HT1080 (cell line): ENCODE measurements at places on chromosomes 11 and 22. TPM values are rescaled to one million over a fixed set of nuclear protein-coding genes. Genes with fewer than 3 reads are reported as not detected.
A peak's percentile ranks its signal among the peaks of the same experiment; 100 is the strongest.

Gene OR5P2
- total RNA-seq: not detected in 2 replicates

DNA sequence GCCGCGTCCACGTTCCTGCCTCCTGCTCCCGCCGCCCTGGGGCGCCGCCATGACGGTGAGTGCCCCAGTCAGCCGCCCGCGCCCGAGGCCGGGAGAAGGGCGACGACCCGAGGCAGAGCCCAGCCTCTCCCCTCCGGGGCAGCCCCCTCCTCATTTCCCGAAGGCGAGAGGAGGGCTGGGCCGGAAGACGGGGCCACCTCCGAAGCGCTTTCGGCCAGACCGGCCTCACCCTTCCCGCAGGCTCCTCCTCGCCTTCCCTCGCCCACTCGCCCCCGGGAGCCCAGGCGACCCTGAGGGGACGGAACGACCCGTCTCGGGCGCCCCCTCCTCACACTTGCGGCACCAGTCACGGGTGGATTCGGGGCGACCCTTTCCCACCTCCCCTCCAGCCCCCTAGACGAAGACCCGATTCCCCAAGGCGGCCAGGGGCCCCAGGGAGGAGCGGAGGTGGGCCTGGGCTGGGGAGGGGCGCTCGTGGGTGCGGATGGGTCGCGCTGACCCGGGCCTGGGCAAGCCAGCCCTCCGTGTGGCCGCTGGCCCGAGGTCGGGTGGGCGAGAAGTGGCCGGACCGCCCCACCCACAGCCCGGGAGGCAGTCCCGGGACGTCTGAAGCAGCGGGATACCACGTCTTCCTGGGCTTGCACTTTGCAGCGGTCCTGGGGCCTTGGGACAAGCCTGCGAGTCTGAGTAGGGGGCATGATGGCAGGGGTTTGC, 49.7 kb downstream of the TRIOBP start:
- no peak for DNase-seq

- DNase-seq: no peak
Observed at GRCh38 chr22:40405178-40406062, 35.0 kb downstream of the SGSM3 start.

- DNase-seq: peak; percentile 57
Observed at GRCh38 chr11:130121445-130121978, 38.1 kb upstream of the ST14 start.

- DNase-seq: no peak
Observed at GRCh38 chr22:38078046-38078840, 5.7 kb downstream of the SLC16A8 start.

DNA sequence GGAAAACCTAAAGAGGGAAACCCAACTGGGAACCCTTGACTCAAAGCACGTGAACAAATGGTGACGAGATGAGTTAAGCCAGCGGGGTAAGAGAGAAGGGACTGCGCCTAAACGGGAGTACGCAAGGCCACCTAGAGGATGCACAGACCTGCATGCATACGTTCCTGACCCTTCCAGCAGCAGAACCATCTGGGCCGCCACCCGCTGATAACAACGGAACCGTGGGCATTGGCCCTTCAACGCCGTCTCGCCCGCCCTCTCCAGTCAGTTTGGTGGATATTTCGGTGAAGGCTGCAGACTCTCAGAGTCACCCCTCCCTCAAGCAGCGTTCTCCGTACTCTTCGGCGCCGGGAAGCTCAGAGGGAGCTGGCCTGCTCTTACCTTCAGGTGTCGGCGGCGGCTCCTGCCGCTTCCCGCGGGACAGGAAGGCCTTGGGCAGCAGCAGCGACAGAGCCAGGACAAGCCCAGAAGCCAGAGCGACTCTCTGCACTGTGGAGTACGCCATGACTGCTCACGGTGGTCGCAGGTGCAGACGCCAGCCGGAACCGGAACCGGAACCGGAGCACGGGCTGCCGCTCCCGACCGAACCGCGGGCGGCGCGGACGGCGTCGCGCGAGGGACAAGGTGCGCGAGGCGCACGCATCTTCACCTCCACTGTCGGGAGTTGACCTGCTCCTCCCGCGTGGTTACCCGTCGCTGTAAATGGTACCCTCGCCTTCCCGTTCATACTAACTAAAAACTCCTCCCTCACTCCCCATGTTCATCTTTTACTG, at the start of gene RIC3:
Gene RIC3, minus strand, starts transcription at position 541 of the 773 bp plus-strand sequence. Its CDS starts 36 bp downstream, at position 505.
- no peak for DNase-seq

Gene TRPM5
- 0.05 TPM in 1 of 2 replicates, not detected in the other for total RNA-seq

Gene TNNI2
- not detected in 2 replicates for total RNA-seq

Gene ATP5MG
- 139 and 211 TPM in 2 replicates for total RNA-seq

DNA sequence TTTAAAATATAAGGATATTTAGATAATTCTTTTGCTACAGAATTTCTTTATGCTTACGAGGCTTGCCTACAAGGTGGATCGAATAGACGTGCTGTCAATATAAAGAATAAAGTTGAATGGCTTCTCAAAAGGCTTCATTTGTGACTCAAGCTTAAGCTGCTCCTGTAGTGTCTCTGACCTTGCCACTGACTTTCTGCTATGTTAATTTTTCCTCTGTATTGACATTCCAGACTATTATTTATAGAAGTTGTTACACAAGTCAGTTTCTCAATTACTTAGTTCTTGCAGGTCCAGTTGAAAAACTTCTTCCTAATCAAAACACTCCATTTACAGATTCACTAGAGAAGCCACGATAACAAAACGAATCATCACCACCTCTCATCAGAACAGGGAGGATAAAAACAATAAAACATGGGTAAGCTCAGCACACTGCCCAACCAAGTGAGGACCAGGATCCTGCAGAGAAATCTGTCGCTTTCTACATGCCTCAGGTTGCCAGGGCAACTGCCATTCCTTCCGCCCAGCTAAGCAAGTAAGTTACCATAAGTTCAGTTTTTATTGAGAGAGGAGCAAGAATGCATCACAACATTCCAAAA, 39.0 kb upstream of the CHKA start:
- no peak for DNase-seq

GRCh38 chr11:64864473-64865285, 13.7 kb downstream of the EHD1 start:
- no peak for DNase-seq

Gene INS
- not detected in 2 replicates for total RNA-seq

Gene OR6A2
- total RNA-seq: not detected in 2 replicates

- DNase-seq: peak; percentile 55
Observed at GRCh38 chr11:122897606-122898210, 15.1 kb downstream of the JHY start.

- DNase-seq: no peak
Observed at GRCh38 chr11:43984519-43985385, 42.3 kb downstream of the C11orf96 start.

GRCh38 chr22:22865311-22866072, 22.1 kb upstream of the IGLL5 start:
- DNase-seq: no peak

GRCh38 chr11:117076941-117077691, 21.1 kb downstream of the SIK3 start:
- DNase-seq: no peak

- DNase-seq: no peak
Observed at GRCh38 chr11:114110952-114111947, 51.7 kb downstream of the ZBTB16 start.

GRCh38 chr11:48064306-48064705, 83.9 kb downstream of the PTPRJ start:
- DNase-seq: peak; percentile 37

- DNase-seq: no peak
Observed at GRCh38 chr11:119696378-119697222, 32.4 kb downstream of the NECTIN1 start.

DNA sequence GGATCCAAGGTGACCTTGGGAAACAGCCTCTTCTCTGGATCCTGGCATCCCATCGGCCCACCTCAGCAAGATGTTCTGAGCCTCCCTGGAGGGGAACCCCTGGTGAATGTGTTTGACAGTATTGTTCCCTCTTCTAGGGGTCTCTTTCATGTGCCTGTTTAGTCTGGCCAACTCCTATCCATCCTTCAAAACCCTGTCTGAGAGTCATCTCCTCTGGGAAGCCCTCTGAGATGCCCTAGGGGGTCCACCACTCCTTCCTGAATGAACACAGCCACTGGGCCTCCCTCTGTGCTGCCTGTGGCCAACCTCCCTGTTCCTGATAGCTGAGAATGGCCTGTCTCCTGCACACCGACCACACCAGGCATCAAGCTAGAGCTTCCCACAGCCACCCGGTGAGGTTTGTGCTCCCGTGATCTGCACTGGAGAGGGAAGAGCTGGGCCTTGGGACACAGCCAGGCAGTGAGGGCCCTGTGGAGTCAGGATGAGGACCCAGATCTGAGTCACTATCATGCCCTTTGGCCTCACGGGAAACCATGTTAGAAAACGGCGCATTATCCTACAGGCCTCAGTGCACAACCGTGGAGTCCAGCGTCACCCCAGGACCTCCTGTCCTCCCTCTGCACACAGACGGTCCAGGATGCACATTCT, 8.8 kb downstream of the WNT7B start:
- peak; percentile 89 for DNase-seq

Gene C11orf52
- total RNA-seq: not detected in 2 replicates

Gene MPEG1
- total RNA-seq: not detected in 2 replicates

- no peak for DNase-seq
Observed at GRCh38 chr11:93114304-93114703, 83.5 kb downstream of the SLC36A4 start.

GRCh38 chr11:74647404-74647803, 55.0 kb downstream of the POLD3 start:
- no peak for DNase-seq

DNA sequence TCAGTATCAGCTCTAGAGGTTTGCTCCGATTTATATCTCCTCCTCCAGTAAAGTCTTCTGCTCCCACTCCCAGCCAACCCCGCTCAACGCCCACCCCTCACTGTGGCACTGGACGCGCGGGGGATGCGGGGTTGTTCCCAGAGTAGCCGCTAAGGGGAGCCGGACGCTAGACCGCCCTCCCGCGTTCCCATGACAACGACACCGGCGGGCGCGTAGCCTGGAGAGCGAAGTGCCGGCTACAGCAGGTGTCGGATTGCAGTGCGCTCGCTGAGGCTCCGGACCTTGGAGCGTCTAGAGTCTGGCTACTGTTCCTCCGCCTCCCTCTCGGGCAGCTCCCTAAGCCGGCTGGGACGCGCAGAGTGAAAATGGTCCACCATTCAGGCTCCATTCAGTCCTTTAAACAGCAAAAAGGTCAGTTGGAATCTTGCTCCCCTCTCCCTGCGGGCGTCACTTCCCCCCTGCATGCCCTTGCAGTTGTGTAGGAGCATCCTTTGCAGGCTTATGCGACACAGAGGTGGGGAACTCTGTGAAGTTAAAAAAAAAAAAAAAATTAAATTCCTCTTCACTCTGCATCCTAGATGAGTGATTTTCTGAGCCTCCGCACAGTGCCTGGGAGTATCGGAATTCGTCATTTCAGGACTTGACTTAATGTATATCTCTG, at the start of gene ANO3:
Gene ANO3, plus strand, starts transcription at position 220 of the 661 bp plus-strand sequence. Its CDS starts 146 bp downstream, at position 366.
- peak; percentile 51 for DNase-seq

GRCh38 chr22:42410708-42411107, 21.5 kb downstream of the NFAM1 start:
- no peak for DNase-seq
